Esophagus squamous epithelium (tissue), 5 donors: ENCODE measurements at places on chromosomes 7 and 10.

- no peak for DNase-seq
Measured at GRCh38 chr10:67110286-67110685, 184.4 kb downstream of the LRRTM3 start.

DNA sequence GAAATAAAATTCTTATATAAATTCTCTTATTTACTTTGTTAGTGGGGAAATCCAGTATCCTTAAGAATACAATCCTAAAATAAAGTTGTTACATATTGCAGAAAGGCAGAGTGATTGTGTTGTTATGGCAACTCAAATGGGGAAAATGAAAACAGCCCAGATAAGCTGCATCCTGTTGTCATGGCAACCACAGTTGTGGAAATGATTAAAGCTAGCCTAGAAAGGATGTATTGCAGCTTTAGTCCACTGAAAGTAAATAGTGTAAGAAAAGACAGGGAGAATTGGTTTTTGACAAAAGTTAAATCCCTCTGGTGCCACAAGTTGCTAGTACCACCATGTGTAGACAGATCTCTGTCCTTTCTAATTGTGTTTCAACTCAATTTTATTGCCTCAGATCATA is 43.2 kb downstream of the BTRC start:
- DNase-seq: no peak

DNA sequence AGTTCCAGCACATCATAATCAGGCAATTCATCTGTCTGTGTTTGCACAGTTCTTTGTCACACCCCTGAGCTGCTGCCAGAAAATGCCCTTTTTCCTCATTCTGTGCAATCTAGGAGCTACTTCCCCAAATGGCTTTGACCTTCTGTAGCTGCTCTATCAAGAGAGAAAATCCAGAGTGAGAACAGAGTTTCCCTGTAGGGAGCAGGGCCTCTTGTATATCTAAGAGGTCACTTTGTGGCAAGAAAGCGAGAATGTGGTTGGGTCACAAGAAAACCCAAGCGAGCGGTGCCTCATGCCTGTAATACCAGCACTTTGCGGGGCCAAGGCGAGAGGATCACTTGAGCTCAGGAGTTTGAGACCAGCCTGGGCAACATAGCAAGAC is 24.3 kb downstream of the SLC29A3 start:
- no peak for DNase-seq

- no peak for DNase-seq
Measured at GRCh38 chr7:135697276-135698049, 30.5 kb downstream of the SLC13A4 start.

DNA sequence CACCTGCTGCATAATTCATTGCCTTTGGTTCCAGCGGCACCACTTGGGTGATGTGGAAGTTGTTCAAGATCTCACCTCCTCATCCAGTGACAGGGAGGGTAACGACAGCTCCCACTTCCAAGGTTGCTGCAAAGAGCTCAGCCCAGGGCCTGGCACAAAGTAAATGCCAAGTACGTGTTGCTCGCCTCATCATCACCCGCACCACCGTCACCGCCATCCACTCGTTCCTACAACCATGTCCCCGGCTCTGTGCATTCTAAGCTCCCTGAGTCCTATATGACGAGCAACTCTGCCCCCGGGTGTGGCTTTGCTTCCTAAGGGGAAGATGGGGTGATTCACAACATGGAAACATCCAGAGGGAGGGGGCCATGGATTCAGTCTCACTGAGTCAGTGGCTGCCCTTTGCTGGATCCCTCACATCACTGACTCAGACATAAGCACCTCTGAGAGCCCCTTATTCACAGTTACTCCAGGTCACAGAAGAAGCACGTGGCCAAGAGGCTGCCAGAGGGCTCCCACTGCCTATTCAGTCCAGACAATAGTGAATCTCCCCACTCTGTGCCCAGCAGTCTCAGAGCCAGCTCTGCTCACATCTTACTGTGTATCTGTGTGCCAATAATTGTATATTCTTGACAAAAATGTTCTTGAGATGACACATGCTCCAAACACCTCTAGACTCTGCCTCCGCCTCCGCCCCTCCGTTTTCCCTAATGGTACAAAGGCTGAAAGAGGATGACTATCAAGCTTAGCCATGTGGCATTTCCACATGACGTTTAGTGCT is 159.1 kb downstream of the GFRA1 start:
- no peak for DNase-seq

- no peak for DNase-seq
Measured at GRCh38 chr7:66100408-66101050, 14.1 kb upstream of the CRCP start.

GRCh38 chr7:51346126-51346525 is 29.5 kb upstream of the COBL start:
- no peak for DNase-seq

DNA sequence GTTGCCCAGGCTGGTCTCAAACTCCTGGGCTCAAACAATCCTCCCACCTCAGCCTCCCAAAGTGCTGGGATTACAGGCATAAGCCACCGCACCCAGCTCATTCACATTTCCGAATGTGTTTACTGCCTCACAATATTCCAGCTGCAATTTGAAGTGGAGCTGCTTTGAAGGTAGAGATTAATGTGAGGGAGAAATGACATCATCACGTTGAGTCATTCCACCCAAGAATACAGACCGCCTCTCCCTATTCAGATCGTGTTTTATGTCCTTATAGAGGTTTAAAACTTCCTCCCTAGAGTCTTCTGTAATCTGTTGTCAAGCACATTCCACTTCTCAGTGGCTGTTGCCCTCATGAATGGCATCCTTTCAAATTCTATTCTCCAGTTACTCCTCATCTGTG is 100.4 kb upstream of the PDGFA start:
- no peak for DNase-seq
